CD4-positive, alpha-beta T cell treated with Interleukin-12 subunit alpha and Interleukin-12 subunit beta, for 1 hour (primary cell): ENCODE measurements at places on chromosomes 11 and 22.

GRCh38 chr11:2272946-2273280 is 2.5 kb upstream of the ASCL2 start:
- no peak for DNase-seq

- DNase-seq: no peak
Measured at GRCh38 chr11:70034740-70035365, 43.3 kb upstream of the ANO1 start.

- DNase-seq: no peak
Measured at GRCh38 chr11:128496692-128497060, 90.7 kb downstream of the ETS1 start.

DNA sequence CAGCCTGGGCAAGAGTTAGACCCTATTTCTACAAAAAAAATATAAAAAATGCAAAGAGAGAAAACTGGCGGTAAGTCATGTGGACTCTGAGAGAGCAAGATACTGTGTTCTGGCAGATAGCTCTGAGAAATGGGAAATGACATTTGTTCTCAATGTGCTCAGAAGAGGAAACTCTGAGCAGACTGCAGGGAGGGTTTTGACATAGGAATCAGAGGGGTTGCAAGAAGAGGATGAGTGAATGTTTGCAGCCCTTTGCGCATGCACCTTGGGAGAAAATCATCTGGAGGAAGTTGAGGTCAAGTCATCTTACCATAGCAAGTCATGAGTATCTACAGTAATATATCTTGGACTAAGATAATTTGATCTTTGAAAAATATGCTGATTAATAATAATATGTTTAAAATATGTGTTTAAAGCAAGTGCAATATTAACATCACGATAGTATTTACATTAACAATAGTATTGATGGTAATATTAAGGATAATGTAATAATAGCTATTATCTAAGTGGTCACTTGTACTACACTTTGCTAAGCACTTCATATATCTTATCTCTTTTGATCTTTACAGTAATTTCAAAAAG is 2.6 kb downstream of the ACER3 start:
- DNase-seq: no peak

- peak; percentile 45 for DNase-seq
Measured at GRCh38 chr11:47186700-47187695, 764 bp upstream of the PACSIN3 start.

- no peak for DNase-seq
Measured at GRCh38 chr11:11312738-11313137, 40.3 kb downstream of the CSNK2A3 start.

DNA sequence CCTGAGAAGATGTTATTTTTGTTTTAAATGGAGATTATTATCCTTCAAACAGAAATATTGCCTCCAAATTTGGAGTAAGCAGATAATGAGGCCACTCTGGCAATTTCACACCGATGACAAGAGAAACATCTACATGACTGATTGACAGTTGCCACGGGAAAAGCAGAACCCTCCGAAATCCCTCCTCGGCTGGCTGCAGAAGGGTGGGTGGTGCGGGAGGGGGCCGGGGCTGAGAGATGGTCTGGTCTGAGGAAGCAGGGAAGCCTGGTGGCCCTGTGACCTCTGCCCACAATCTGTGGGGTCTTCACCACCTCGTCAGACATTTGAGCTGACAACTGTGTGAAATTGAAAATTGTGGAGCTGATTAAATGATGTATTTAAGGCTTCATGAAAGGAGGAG is 503.2 kb downstream of the MN1 start:
- DNase-seq: no peak

GRCh38 chr11:45670386-45671135 is 5.1 kb upstream of the CHST1 start:
- no peak for DNase-seq

DNA sequence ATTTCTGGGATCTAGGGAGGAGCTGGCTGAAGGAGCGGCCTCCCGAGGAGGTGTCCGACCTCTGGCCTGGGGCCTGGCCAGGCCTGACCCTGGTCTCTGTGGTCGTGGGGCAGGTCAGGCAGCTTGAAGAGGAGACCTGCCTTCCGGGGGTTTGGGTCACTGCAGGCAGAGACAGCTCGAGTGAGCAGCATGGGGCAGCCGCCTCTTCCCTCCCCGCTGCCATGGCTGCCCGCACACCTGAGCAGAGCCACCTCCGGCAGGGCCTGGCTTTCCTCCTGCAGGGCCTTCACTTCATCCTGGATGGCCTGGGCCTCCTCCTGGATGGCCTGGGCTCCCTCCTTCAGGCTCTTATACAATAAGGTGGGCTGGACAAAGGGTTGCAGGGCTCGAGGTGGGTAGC is 8.0 kb upstream of the NAALADL1 start:
- no peak for DNase-seq

- no peak for DNase-seq
Measured at GRCh38 chr11:13118650-13119049, 109.5 kb downstream of the RASSF10 start.

DNA sequence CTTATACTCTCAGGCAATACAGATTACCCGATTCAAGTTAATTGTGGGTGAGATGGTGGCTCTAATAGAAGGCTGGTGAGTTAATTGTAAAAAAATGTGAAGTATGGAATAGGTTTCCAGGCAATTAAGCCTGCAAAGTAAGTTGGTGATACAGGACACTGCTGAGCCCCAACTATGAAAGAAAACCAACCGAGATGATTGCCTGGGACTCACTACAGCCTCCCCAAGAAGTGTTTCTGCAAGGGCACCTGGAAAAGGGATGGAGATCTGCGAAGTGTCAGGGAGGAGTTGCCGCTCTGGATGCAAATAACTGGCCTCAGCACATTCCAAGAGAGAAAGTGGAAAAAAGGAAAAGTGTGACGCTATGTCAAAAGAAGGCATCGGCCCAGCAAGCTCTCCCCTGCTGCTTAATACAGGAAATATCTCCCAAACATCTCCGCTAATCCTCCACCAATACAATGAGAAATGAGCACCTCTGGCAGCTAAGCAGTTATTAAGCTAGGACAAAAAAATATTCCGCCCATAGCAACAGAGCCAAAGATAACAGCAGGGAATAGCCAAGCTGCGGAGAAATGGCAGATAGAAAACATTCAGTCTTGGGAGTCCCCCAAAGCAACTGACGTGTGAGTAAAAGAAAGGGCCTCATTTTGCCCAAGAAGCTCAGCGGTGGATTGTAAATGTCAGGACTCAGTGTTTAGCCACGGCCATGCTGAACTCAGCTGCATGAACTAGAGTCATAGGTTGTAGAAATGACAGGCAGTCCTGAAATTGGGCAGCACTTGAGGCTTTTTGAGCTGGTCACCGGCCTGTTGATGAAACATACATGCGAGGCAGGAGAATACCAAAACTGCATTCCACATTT is 133.7 kb downstream of the SNX19 start:
- no peak for DNase-seq

DNA sequence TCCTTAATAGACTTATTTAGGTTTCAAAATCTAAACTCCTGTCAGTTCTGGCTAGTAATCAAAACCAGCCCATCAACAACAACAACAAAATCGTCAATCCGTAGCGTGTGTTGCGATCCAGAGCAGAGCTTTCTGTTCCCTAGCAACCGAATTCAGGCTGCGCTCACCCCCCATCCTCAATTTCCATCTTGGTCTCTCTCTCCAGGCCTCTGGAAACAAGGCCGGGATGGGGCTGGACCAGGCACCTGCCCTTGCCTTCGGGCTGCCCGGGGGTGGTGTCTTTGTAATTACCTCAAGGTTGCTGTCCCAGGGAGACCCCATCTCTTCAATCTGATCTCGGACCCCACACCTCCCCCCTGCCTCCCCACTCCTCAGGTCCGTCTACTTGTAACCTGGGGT is 1341.5 kb downstream of the BRD1 start:
- DNase-seq: no peak

DNA sequence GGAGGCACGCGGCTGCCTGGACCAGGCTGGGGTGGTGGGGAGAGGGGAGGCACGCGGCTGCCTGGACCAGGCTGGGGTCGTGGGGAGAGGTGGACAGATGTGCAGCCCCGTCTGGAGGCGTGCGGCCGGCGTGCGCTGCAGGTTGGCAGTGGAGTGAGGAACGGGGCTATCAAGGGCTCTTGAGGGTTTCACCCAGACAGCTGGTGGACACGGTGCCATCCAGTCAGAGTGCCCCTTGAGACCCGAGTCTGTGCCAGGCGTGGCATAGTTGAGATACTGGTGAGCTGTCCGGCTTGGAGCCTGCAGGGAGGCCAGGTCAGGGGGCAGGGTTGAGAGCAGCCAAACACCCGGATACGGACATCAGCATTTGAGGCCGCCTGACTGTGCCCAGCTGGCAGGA is 1.5 kb upstream of the GRAMD4 start:
- no peak for DNase-seq

- peak; percentile 42 for DNase-seq
Measured at GRCh38 chr22:37019309-37020191, at the start of the genes MPST and TST. MPST (plus strand) TSS chr22:37019742; CDS start chr22:37019837, 95 bp downstream. TST (minus strand) TSS chr22:37019447; CDS start chr22:37018732, 715 bp downstream.

DNA sequence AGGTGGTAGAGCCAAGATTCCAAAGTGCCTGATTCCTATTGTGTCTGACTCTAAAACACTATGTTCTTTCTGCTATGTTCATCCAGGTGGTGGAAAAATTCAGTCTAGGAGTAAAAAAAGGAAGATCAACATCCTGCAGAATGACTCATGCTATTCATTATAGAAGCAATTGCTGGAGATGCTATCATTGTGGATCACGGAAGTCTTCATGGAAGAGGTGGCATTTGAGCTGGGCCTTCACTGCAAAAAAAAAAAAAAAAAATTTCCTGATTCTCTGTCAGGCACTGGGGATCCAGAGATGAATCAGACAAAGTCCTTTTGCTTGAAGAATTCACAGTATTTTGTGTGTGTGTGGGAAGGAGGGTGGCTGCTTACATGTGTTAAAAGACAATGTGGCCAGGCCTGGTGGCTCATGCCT is 1.4 kb upstream of the UVRAG start:
- DNase-seq: no peak

- DNase-seq: no peak
Measured at GRCh38 chr22:43292630-43293018, 50.5 kb downstream of the SCUBE1 start.

GRCh38 chr11:45385844-45386243 is 99.7 kb upstream of the SYT13 start:
- peak; percentile 26 for DNase-seq

DNA sequence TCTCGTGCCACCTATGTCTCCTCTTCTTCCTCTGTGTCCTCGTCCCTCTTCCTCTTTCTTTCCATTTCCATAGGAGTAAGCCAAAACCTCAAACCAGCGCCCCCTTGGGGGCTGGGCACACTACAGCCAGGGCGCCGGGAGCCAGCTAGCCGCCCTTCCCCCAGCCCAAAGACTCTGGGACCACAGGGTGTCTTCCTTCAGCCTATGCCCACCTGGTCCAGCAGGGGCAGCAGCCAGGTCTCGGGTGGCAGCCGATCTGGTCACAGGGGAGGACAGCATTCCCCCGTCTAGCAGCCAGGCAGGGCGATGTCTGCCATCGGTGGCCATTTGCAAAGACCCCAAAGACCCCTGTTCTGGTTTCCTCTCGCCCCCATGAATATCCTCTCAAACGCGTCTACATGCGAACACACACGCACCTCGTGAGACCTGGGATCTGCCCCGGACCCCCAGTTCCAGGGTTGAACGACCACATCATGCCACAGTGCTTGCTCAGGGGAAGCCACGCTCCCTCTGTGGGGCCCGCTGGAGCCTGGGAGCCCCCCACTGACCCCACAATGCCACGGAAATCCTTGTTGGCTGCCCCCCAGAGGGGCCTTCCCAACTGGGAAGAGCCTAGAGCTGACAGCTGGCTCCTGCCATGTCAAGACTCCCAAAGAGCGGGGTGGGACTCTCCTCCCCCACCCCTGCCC is 546.0 kb upstream of the CCDC179 start:
- DNase-seq: no peak

DNA sequence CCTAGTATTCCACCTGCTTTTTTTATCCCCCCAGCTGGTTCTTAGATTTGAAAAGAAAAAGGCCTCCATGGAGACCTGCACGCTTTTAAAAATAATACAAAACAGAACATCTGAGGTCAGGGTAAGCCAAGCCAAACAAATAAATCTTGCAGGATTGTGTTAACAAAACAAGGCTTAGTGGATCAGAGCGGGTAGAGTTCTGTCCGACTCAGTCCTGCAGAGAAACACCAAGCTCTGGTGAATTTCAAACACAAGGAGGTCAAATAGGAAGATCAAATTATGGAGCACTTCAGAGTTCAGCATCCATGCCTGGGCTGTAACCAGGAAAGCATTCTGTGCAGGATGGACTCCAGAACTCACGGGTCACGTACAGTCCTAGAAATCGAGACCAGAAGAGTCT is 86.9 kb downstream of the SYN3 start:
- DNase-seq: no peak

GRCh38 chr11:13321431-13321830 is 43.8 kb downstream of the BMAL1 start:
- no peak for DNase-seq

DNA sequence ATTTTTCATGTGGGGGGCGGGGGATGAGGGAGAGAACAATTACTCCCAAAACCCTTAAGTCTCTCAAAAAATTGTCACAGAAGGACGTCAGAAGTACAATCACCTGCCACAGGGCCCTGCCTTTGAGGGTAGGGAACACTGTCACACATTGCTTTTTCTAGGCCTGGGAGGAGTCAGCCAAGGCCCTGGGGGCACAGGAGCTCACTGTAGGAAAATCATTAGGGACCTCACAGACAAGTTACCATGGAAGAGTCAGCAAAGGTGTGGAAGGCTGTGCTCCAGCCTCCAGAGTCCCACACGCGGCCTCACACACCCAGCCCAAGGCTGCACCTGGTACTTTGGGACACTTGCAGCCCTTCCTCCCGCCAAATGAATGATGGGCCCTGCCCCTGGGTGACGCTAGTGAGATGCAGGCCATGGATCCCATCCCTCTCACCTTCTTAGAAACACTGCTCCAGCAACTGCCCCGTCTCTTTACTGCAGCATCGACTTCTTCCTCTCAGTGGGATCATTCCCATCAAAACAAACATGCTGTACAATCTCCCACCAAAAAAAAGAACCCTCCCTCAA is 3.3 kb downstream of the PLEKHA7 start:
- DNase-seq: no peak

- DNase-seq: no peak
Measured at GRCh38 chr11:84264066-84264465, 977.9 kb upstream of the CCDC90B start.

DNA sequence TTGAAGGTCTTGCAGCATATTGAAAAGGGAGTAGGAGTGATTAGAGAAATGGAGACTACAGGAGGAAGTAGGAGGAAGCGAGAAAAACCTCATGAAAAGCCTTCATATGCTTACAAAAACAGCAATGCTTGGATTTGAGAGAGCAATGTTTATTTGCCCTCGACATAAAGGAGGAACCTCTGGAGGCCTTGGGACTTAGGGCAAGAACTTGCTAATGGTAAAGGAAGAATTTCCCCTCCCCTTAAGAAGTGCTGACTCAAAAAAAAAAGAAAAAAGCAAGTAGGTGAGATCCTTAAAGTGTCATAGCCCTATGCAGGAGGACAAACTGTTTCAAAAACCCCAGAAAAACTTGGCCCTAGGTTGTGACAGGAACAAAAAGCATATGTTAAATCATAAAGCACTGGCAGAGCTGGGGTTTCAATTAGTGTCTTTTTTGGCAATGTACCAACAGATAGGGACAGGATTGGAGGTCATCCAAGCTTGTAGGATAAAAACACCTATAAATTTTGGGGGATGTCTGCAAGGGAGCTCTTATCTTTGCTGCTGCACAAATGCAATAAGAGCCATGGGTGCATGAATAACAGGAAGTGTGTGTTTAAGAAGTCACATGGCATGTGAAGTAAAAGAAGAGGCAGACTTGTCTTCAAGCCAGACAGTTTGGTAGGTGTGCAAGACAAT is 4.9 kb downstream of the GLYAT start:
- DNase-seq: peak; percentile 3
